WTC11 (cell line): ENCODE measurements at places on chromosomes 16 and 17. TPM values are rescaled to one million over a fixed set of nuclear protein-coding genes. Genes with fewer than 3 reads are reported as not detected.

DNA sequence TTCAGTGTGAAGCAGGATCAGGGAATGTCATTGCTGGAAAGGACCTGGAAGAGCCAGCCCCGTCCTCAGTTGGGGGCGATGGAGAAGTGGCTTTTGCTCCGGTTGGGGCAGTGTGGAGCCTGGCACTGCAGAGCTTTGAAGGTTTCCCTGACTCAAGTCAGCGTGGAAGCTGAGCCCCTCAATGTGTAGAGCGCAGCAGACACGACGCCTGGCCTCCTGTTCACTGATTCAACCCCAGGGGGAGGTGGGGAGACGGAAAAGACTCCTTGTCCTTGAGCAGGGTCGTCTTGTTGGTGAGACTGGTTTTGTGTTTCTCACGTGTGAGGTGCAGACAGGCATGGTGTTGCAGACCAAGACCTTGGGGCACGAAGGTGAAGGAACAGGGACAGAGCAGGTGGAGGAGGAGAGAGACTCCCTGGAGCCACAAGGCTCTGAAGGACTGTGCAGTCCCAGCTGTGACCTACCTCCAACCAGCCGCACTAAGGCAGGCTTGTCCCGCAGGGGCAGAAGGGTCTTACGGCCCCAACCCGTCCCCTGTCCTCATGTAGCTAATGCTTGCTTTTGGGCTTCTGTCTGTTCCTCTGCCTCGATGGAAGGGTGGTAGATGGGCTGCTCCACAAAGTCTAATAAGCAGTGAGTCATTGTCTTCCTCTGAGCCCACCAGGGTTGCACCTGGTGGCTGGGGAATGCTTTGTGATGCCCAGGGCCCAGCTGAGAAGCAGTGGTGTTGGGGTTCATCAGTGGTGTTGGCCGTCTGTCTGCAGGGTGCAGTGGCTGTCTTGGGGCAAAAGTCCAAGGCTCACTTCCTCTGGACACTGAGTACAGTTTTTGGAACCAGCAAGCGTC is 47.8 kb downstream of the MPRIP start:
- H3K4me3 ChIP-seq, result no peak overlapping the region
- no peaks in the 10 kb centered on the region for H3K27me3 ChIP-seq
- peaks cover 40% of the 10 kb centered on the region for H3K4me1 ChIP-seq
- no peaks in the 10 kb centered on the region; the same call in none of the 2 replicates for H3K36me3 ChIP-seq
- DNase-seq, result peak; percentile 5

KCNG4 gene
- not detected in 3 replicates for total RNA-seq

DNA sequence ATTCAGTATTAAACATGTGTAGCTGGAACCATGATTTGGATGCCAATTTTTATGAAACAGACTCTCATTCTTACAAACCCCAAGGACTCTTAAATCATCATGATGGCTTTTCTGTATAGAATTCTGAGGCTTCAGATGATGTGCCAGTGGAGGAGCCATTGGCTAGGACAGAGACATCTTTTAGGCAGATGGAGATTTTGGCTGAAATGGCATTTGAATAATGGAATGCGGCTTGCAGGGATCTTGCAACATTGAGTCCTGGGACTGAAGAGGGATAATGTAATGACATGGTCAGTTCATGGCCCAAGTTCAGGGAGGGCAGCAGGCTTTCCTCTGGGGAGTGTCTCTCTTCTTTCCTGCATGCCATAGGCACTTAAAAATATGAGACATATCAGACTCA is 172.4 kb downstream of the ABCA8 start:
- no peak overlapping the region for H3K4me3 ChIP-seq
- H3K27me3 ChIP-seq, result no peaks in the 10 kb centered on the region
- H3K4me1 ChIP-seq, result peaks cover 3% of the 10 kb centered on the region; the same call in 1 of the 2 replicates
- peaks cover 10% of the 10 kb centered on the region for H3K36me3 ChIP-seq

- peak; percentile 33 for DNase-seq
- H3K4me1 ChIP-seq, result peaks cover 30% of the 10 kb centered on the region
- H3K4me3 ChIP-seq, result no peak overlapping the region
- no peaks in the 10 kb centered on the region for H3K27me3 ChIP-seq
Measured at GRCh38 chr17:50684612-50685333, 22.9 kb downstream of the ANKRD40 start.

DNA sequence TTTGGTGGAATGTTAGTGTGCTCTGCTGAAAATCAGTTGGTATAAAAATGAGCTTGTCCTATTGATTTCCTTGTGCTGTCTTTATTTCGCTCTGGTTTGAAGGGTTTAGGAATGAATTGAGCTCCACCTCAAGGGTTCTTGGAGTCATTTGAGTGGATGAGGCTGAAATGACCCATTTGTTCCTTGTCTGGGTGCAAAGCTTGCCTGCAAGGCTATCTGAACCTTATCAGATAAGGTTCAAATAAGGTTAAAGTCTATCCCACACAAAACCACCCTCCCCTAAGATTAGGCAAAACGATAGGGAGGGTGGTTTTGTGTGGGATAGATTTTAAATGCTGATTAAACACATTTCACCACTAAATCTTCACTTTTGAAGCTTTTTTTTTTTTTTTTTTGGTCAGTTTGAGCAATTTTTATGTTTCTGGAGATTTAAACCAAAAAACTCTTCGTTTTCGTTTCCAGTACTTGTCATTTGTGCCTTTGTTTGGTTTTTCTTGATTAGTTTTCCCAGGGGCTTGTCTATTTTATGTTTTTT is 62.7 kb downstream of the ARHGAP44 start:
- H3K36me3 ChIP-seq, result peaks cover 3% of the 10 kb centered on the region; the same call in 1 of the 2 replicates
- no peak overlapping the region for H3K27ac ChIP-seq
- H3K4me3 ChIP-seq, result no peak overlapping the region
- no peak for DNase-seq
- H3K27me3 ChIP-seq, result no peaks in the 10 kb centered on the region
- peaks cover 10% of the 10 kb centered on the region for H3K4me1 ChIP-seq

GRCh38 chr16:86874141-86874540 is 295.8 kb downstream of the FOXL1 start:
- no peak overlapping the region for H3K4me3 ChIP-seq
- H3K4me1 ChIP-seq, result no peaks in the 10 kb centered on the region
- H3K27ac ChIP-seq, result no peak overlapping the region
- H3K27me3 ChIP-seq, result peaks cover 3% of the 10 kb centered on the region

DNA sequence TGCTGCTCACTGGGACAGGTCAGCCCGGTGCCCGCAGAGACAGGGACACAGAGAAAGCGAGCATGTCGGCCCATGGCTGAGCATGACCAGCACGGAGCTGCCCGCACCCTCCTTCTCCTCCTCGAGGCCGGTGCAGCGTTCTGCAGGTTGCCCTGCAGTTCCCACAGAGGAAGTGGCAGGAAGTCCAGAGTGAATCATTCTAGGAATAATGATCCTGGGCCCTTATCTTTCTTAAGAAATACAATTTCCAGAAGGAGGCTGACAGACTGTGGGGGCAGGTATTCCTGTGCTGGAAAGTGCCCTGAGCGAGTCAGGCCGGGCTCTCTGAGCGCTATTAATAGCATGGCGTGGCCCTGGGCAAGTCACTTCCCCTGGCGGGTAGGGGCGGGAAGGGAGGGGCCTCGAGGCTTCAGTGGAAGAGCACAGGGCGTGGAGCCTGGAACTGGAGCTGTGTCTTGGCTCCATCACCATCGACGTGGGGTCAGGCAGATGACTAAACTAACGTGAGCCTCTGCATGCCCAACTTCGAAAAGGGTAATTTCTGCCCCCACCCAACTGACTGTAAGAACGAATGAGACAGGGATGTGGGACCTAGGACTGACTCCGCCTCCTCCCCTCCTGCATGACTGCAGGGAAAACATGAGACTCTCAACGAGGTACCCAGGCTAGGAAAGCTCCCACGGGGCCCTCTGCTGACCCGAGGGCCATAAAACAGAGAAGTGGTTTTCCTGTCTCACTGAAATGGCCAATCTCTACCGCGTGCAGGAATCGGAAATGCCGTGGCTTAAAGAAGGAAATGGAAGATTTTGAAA is 9.8 kb downstream of the TMEM204 start:
- peak; percentile 41 for DNase-seq
- no peaks in the 10 kb centered on the region for H3K27me3 ChIP-seq
- no peak overlapping the region for H3K4me3 ChIP-seq
- peak overlapping the region; percentile 54 for H3K27ac ChIP-seq
- H3K4me1 ChIP-seq, result peaks cover 3% of the 10 kb centered on the region; the same call in 1 of the 2 replicates
